ENCODE measurements at places on chromosomes 7 and 10. TPM values are rescaled to one million over a fixed set of nuclear protein-coding genes. Genes with fewer than 3 reads are reported as not detected.

DNA sequence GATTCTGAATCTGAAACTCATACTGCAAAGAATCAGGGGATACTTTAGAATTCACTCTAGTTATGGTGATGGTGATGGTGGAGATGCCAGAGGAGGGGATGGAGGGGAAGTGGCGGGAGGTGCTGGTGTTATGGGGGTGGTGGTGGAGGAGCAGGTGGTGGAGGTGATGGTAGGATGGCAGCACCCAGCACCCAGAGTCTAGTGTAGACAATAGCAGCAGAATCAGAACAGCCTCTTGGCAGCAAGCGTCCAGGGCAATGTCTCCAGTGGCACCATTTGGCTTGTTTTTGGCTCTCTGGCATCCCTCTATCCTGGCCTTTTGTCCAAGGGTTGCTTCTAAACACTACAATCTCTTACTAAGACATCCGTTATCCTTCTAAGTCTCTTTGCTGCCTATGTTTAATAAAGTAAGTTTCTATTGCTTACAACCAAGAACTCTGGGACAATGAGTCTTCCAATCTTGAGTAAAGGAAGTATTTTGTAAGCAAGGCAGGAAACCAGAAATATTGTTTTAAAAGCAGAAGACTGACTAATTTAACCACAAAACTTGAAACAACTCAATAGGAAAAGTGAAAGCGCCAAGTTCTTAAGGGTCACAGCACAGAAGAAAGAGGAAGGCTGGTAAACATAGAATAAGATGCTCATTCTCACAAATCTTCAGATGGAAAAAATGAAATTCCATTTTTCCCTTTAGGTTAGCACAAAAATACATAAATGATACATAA, 42.4 kb upstream of the GDF10 start:
- H3K27me3 ChIP-seq: no peaks in the 10 kb centered on the region
- no peak overlapping the region for H3K4me3 ChIP-seq
- H3K27ac ChIP-seq: no peak overlapping the region
- no peaks in the 10 kb centered on the region for H3K4me1 ChIP-seq
- no peak for DNase-seq
- no peaks in the 10 kb centered on the region for H3K36me3 ChIP-seq

DNA sequence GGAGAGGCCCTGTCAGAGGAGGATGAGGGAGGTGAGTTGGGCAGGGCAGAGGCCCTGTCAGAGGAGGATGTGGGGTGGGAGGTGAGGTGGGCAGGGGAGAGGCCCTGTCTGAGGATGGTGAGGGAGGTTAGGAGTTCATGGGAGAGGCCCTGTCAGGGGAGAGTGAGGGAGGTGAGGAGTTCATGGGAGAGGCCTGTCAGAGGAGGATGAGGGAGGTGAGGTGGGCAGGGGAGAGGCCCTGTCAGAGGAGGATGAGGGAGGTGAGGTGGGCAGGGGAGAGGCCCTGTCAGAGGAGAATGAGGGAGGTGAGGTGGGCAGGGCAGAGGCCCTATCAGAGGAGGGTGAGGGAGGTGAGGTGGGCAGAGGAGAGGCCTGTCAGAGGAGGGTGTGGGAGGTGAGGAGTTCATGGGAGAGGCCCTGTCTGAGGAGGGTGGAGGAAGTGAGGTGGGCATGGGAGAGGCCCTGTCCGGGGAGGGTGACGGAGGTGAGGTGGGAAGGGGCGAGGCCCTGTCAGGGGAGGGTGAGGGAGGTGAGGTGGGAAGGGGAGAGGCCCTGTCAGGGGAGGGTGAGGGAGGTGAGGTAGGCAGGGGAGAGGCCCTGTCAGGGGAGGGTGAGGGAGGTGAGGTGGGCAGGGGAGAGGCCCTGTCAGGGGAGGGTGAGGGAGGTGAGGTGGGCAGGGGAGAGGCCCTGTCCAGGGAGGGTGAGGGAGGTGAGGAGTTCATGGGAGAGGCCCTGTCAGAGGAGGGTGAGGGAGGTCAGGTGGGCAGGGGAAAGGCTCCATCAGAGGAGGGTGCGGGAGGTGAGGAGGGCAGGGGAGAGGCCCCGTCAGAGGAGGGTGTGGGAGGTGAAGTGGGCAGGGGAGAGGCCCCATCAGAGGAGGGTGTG, 73.7 kb downstream of the INPP5A start:
- H3K4me3 ChIP-seq: no peak overlapping the region
- H3K27me3 ChIP-seq: no peaks in the 10 kb centered on the region
- peak; percentile 13 for DNase-seq
- H3K4me1 ChIP-seq: peaks cover 16% of the 10 kb centered on the region
- no peaks in the 10 kb centered on the region for H3K36me3 ChIP-seq

GRCh38 chr7:149050941-149051340, 22.6 kb upstream of the PDIA4 start:
- no peaks in the 10 kb centered on the region for H3K4me1 ChIP-seq
- DNase-seq: no peak
- no peak overlapping the region for H3K4me3 ChIP-seq
- no peak overlapping the region for H3K27ac ChIP-seq

GRCh38 chr10:18859659-18860058, 188.9 kb upstream of the MALRD1 start:
- no peaks in the 10 kb centered on the region for H3K27me3 ChIP-seq
- DNase-seq: no peak
- no peaks in the 10 kb centered on the region for H3K4me1 ChIP-seq
- H3K4me3 ChIP-seq: no peak overlapping the region

- no peak overlapping the region for H3K27ac ChIP-seq
- DNase-seq: no peak
- H3K4me3 ChIP-seq: no peak overlapping the region
- no peaks in the 10 kb centered on the region for H3K4me1 ChIP-seq
These were observed 450.7 kb downstream of the HTR7 start for GRCh38 chr10:90407131-90407530.

DNA sequence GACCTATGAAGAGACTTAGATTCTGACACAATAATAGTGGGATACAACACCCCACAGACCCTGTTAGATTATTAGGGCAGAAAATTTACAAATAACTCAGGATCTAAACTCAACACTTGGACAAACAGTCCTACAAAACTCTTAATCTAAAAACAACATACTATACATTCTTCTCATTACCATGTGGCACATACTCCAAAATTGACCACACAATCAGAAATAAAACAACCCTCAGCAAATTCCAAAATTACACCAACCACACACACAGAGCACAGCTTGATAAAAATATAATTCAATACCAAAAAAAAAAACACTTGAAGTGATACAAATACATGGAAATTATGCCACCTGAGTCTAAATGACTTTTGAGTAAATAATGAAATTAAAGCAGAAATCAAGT, 7.8 kb downstream of the ZNF680 start:
- H3K4me3 ChIP-seq: no peak overlapping the region
- H3K27ac ChIP-seq: no peak overlapping the region
- no peak for DNase-seq
- peaks cover 13% of the 10 kb centered on the region for H3K4me1 ChIP-seq
- H3K27me3 ChIP-seq: no peaks in the 10 kb centered on the region

DNA sequence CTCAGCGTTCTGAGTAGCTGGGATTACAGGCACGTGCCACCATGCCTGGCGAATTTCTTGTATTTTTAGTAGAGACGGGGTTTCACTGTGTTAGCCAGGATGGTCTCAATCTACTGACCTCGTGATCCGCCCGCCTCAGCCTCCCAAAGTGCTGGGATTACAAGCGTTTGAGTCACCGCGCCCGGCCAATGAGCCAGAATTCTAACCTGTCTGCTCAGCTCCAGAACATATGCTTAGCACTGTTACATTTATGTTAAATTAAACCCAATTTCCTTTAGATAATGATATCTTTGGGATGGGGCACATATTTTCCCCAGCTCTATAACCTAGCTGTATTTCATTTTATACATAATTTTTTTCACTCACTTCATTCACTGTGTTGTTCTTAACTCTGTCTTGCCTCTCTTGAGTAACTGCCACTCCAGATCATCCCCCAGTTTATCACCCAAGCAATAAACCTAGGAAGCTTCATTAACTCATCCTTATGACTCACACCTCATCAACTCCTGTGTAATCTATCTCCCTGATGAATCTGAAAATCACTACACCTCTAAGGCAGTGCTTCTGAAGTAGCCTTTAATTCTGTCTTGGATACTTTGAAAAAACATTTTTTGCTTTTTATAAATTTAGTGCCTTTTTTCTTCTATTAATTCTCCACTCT, 559.7 kb upstream of the ZWINT start:
- H3K4me3 ChIP-seq: no peak overlapping the region
- H3K27ac ChIP-seq: no peak overlapping the region
- no peaks in the 10 kb centered on the region for H3K4me1 ChIP-seq
- no peaks in the 10 kb centered on the region for H3K36me3 ChIP-seq
- no peak for DNase-seq
- H3K27me3 ChIP-seq: no peaks in the 10 kb centered on the region

GRCh38 chr10:122182308-122182707, 88.8 kb upstream of the BTBD16 start:
- H3K4me3 ChIP-seq: no peak overlapping the region
- H3K36me3 ChIP-seq: no peaks in the 10 kb centered on the region
- no peak for DNase-seq
- no peaks in the 10 kb centered on the region for H3K4me1 ChIP-seq
- no peaks in the 10 kb centered on the region for H3K27me3 ChIP-seq

DNA sequence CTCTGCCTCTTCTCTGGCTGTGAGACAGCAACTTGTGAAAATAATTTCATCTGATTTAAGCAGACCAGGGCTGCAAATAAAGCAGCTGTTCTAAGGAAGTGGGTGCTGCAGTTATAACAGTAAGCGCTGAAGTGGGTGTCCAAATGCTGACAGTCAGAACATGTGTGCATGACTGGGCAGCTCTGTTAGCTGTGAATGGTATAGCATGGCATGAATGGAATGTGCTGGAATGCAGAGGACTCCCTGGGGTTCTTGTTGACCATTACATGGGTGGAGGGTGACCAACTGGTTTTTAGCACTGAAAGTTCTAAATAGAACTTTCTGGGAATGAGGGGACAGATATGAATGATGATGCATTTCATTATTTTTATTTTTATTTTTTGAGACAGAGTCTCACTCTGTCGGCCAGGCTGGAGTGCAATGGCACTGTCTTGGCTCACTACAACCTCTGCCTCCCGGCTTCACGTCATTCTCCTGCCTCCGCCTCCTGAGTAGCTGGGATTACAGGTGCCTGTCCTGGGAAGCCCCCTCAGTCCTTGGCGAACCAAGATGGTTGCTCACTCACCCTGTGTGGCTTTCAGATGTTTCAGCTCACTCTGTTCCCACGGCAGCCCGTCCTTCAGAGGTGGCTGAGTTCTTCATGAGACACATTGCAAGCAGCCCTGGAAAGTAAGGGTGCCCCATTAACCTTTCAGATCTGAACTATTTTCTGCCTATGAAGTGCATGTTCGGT, 319.8 kb upstream of the PHYHIPL start:
- no peak overlapping the region for H3K27ac ChIP-seq
- H3K4me1 ChIP-seq: peaks cover 2% of the 10 kb centered on the region
- DNase-seq: no peak
- no peaks in the 10 kb centered on the region for H3K27me3 ChIP-seq

- H3K27me3 ChIP-seq: no peaks in the 10 kb centered on the region
- no peak for DNase-seq
- H3K27ac ChIP-seq: no peak overlapping the region
- no peaks in the 10 kb centered on the region for H3K36me3 ChIP-seq
- H3K4me3 ChIP-seq: no peak overlapping the region
These were observed 158.0 kb upstream of the MGMT start for GRCh38 chr10:129308953-129309564.

DNA sequence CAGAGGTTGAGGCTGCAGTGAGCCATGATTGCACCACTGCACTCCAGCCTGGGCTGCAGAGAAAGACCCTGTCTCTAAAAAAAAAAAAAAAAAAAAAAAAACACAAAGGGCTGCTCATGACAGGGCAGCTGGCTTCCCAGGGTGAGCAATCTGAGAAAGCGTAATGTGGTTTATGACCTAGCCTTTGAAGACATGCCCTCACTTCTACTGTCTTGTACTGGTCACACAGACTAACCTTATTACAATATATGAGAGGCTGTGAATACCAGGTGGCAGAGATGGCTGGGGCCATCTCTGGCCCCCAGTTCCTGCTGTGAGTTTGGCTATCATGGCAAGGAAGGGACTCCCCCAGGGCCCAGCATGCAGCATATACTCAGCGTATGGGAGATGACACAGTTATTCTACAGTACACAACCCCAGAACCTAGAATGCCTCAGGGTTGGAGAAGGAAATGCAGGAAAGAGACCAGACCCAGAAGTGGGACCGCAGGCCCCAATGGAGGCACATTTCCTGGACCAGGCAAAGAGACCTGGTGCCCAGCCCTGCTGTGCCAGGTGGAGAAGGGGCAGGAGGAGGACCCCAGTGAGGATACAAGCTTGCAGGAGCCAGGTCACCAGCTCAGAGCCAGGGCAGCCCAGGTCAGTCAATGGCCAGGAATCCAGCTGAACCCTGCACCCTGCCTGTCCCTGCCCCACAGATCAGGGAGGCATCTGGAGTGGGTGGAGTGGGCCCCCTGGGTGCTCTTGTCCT, 26.3 kb downstream of the NPTX2 start:
- no peaks in the 10 kb centered on the region for H3K36me3 ChIP-seq
- H3K27me3 ChIP-seq: no peaks in the 10 kb centered on the region

Gene NPY4R
- total RNA-seq: not detected

Gene TMEM178B
- 0.12 TPM for total RNA-seq

Gene TDRD1
- 0.51 TPM for total RNA-seq

Gene CASP7
- total RNA-seq: 11.3 TPM

Gene NUTM2E
- total RNA-seq: 0.30 TPM

Gene HTR5A
- total RNA-seq: not detected

Gene UCN3
- not detected for total RNA-seq
